Bronchial smooth muscle cell (primary cell): ENCODE measurements at places on chromosomes 4 and X. TPM values are rescaled to one million over a fixed set of nuclear protein-coding genes. Genes with fewer than 3 reads are reported as not detected.

TCEAL6 gene
- total RNA-seq, result not detected in 2 replicates

CEP135 gene
- total RNA-seq, result 3.9 and 4.7 TPM in 2 replicates

WDR17 gene
- 1.4 and 4.3 TPM in 2 replicates for total RNA-seq

SPANXA1 gene
- total RNA-seq, result not detected in 2 replicates

BRS3 gene
- not detected in 2 replicates for total RNA-seq

ZXDA gene
- 3.6 and 4.4 TPM in 2 replicates for total RNA-seq

GDPD2 gene
- total RNA-seq, result not detected in 2 replicates

MAGEA1 gene
- total RNA-seq, result not detected in 2 replicates

KIAA1210 gene
- under 0.01 TPM in 1 of 2 replicates, not detected in the other for total RNA-seq

ODAPH gene
- total RNA-seq, result not detected in 2 replicates

CT45A9 gene
- not detected in 2 replicates for total RNA-seq

NOX1 gene
- total RNA-seq, result 0.17 TPM in 1 of 2 replicates, not detected in the other
